ENCODE measurements at places on chromosomes 16 and 17.

DNA sequence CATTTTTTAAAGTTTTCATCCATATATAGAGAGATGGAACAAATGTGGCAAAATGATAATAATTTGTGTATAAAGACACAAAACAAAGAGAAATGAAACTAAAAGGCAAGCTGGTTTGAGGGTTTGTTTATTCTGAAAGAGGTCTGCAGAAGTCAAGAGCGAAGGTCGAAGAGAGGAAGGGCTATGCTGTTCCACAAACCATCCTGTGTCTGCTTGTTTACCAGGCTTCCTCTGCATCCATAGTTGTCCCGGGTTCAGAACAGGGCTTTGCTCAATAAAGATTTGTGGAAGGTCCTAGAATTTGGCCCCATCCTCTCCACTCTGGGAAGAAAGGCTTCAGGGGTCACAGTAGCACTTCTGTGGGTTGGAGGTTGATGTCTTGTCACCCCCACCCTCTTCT lies 2.4 kb upstream of the MARVELD3 start:
- DNase-seq: no peak

DNA sequence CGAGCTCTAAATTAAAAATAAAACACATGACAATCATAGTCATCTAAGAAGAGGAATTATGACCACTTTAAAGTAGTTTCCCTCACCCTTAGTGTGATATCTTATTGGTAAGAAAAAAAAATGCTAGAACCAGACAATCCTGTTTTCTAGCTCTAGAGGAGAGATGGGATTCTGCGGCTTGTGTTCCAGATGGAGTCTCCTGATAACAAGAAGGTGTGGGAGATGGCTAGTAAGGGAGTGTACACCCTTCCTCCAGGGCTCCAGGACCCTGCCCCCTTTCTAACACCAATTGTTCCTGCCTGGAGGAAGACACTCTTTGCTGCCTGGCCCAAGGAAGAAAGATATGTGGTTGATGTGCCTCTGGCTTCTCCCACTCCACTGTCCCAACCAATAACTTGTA lies 68.8 kb upstream of the FBXO47 start:
- DNase-seq: no peak

DNA sequence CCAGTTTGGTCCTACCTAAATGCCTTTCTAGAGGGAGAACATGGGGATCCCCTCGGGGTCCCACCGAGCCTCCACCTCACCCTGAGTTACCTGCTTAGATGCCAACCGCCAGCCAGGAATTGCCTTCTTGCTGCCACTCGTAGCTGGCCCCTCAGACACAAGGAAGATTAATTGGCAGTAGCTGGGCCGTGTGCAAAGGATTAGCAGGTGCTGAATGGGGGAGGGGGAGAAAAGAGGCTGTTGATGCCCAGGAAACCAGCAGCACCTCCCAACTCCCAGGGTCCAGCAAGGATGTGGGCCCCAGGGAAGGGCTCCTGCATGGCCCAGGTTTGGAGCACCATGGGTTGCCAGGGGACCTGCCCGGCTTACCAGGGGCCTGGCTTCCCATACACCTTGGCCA lies at the start of gene CNGB1:
CNGB1 (minus strand) TSS at position 159 of the 400 bp plus-strand sequence. CDS start 3,842 bp downstream, outside the sequence.
- DNase-seq: no peak

DNA sequence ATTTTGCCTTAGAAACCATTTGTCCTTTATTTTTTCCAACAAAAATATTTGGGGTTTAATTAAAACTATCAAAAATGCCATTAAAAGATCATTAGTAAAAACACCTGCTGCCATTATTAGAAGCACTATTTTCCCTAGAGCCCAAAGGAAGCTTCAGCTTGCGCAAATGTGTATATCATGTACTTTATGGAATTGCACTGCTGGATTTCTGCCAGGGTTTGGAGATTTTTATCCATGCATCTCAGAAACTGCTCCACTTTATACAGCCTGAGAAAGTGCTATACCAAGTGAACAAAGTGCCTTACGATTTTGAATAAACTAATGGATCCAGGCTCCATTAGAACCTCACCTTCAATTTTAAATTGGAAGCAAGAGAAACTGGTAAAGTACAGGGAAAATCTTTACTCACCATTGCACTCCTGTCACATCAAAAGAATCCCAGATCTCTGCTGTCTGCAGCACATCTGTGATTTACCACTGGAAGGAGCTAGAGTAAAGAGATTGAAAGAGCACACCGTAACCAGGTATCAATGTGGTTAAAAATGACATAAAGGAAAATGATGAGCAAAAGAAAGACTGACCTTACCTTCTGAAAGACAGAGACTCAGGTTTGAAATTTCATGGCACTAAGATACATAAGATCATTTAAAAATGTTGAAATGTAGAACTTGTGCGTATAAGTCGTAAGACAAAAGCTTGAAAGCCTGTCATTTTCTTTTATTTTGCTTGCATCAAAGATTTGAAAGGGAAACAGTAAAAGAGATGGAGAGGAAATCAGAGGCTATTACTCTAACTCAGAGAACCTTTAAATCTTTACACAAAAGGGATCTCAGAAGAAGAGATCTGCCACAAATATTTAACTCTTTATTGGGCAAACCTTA lies 678.1 kb upstream of the GOT2 start:
- no peak for DNase-seq

DNA sequence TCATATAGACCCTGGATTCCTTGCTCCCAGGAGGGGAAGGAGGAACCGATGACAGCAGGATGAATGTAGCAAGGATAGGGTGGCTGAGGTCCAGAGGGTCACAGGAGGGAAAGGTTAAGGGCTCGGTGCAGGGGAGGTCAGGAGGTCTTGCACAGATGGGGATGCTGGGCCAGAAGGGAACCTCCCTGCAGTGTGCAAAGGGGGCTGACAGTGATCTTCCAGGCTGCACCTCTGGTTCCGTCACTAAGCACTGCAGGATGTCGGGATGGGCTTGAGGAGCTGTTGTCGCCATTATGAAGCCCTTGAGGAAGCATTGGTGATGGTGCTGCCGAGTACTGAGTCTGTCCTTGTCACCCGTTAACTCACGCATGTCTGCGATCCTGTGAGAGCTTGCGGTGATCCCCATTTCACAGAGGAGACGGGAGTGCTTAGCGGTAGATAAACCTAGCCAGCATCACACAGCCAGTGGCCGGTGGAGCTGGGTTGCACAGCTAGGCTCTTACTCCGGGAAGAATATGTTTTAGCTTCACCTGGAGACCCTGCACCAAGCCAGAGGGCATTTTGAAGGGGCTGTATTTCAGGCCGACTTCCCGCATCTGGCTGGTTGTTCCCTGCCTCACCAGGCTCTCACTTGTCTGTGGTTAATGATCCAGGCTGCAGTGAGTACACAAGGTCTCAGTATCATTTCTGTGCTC lies 120.4 kb downstream of the SNX29 start:
- no peak for DNase-seq

DNA sequence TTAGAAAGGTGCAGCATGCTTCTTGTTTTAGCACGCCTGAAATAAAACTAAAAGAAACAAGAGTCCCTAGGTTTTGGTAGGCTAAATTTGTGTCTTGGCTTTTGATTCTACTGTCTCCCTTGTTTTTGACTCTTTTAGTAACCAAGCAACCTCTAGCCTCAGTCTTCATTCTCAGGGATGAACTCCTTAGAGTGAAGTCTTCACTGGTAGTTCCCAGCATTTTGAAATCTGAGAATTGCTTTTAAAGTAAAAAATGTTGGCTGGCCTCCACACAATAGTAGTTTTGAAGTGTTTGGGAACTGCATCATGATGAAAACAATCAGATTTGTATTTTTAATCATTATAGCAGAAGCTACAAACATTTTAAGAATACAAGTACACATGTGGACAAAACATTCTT lies 6.1 kb upstream of the CDR2 start:
- no peak for DNase-seq

DNA sequence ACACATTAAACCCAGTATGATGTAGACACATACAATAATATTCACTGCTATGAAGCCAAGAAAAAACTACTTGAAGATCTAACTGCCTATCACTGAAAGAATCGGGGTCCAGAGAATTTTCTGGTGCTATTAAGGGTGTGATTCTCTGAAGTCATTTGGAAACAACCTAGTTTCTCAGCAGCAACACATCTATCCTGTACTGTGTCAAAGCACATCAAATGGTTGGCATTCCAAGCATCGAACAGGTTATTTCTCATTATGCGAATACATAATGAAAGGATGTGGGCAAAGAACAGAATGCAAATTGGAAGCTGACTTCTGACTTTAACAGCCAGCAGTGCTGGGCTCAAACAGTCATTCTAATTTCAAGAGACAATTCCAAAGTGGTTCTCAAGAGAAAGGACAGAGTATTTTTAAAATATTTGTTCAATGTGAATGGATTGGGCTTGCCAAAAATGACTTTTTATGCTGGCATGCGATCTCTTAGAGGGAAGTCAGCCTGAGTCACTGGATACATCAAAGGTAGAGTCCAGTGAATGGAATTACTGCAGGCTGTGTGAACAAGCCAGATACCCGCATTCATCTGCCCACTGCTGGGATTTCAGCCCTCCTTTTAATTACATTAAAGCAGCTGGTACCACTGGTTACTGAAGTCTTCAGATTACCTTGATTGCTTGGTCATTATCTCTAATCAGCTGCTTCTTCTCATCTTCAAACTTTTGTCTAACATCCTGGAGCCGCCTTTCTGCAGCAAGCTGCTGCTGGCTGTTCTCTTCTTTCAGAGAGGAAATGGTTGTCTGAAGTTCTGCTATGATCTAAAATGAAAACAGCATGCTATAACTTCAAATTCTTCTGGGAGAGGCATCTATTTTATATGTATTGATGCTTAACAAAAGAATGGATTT lies 181.2 kb upstream of the AXIN2 start:
- no peak for DNase-seq

DNA sequence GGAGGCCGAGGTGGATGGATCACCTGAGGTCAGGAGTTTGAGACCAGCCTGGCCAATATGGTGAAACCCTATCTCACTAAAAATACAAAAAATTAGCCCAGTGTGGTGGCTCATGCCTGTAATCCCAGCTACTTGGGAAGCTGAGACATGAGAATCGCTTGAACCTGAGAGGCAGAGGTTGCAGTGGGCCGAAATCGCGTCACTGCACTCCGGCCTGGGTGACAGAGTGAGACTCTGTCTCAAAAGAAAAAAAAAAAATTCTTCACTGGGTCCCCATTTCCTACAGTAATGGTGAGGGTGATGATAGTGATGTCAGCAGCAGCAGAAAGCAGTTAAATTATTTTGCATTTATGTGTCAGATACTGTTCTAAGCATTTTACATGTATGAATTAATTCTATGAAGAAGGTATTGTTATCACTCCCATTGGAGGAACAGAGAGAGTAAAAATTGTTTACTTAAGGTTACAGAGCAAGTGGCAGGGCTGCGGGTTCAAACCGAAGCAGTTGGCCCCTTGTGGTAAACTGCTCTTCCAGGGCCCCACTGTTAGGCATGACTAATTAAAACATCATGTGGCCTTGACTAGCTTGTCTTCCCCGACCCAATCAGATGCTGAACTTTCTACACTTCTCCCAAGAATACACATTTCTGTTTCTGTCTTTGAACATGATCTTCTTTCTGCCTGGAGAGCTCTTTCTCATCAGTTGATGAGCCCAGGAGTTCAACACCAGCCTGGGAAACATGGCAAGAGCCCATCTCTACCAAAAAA lies 45.8 kb downstream of the STAT3 start:
- DNase-seq: no peak

DNA sequence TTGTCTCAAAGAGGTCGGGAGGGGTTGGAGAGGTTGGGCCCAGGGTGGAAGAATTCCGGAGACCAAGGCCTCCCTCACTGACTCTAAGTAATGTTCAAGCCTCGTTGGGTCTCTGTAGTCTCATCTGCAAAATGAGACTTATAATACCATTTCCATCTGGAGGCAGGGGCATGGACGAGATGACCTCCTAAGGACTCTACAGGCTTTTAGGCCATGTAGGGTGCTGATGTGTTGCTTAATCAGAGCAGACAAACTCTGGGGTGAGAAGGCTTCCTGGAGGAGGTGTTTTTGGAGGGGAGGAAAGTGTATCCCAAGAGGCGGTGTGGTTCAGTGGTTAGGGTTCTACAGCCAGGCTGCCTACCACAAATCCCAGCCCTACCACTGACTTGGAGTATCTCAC lies 3.1 kb downstream of the SPPL2C start:
- no peak for DNase-seq

DNA sequence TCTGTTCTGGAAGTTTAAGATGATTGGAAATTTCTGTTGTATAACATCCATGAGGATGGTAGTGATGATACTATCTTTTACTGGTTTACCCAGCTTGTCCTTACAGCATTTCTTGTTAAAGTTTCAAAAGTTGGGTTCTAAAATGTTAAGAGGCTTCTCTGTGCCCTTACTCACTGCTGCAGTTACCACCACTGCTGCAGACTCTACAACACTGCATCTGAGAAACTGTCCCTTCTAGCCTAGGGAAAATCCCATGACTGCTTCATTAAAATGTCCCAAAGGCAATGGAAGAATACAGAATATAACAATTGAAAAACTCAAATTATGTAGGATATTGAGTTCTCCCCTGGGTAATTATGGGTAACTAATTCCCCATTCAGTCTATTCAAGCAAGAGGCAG lies 3.8 kb upstream of the NSRP1 start:
- no peak for DNase-seq

- DNase-seq: no peak
Observed at GRCh38 chr17:66495035-66495434, 192.6 kb downstream of the PRKCA start.

GRCh38 chr16:81041696-81042095 lies 6.1 kb downstream of the ATMIN start:
- no peak for DNase-seq

- no peak for DNase-seq
Observed at GRCh38 chr17:15307710-15308111, 33.7 kb downstream of the TEKT3 start.
